GM12892 (cell line): ENCODE measurements at places on chromosomes 7 and 10.

DNA sequence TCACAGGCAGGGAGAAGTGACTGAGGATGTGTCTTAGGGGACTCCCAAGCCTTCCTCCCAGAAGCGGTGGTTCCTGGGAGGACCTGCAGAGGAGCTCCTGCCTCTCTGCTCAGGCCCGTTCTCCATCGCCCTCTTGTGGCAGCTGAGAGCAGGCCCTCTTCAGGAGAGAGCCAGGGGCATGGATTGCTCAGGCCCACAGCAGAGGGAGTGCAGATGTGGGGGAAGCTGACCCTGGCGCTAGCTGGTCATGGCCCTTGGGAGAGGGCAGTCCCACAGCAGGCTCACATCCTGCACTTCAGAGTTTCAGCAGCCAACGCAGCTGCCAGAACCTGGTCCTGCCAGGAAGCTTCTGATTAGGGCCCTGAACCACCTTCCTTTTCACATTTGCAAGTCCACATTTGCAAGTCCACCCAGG lies 94.8 kb upstream of the TARP start:
- no peak for DNase-seq

DNA sequence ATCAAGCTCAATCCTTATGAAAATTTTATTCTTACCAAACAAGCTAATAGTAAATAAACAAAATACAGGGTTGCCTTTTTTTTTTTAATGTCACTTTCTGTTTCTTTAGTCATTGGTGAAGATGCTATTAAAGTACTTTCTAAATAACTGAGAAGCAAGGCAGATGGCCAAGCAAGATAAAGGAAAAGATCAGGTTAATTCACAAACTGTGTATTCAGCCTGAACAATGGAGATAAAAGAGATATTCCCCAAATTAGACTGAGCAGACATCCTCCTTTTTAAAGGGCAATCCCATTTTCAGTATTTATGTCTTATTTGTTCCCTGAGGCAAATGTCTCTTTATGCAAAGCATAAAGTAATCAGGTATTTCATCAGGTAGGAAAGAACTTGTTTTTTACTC lies 23.1 kb upstream of the XRCC2 start:
- DNase-seq: no peak

- DNase-seq: no peak
Observed at GRCh38 chr7:140275069-140275965, 98.5 kb upstream of the KDM7A start.

DNA sequence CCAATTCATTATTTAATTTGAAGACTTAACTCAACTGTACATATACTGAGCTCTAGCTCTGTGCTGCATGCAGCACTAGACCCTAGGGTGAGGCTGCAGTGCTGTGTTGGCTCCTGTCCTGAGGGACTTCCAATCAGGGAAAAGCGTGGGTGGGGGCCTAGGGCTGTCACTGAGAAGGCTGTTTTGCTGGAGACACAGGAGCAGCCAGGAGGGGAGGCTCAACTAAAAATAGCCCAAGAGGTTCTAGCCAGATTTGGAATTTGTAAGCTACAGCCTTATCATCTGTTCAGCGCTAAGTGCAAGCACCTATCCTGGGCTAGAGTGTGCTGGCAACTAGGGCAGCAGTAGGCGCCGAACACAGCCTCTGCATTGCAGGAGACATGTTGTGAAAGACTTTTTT lies 121.1 kb downstream of the VWC2 start:
- no peak for DNase-seq

- DNase-seq: no peak
Observed at GRCh38 chr7:38425509-38425908, 152.1 kb upstream of the TARP start.

DNA sequence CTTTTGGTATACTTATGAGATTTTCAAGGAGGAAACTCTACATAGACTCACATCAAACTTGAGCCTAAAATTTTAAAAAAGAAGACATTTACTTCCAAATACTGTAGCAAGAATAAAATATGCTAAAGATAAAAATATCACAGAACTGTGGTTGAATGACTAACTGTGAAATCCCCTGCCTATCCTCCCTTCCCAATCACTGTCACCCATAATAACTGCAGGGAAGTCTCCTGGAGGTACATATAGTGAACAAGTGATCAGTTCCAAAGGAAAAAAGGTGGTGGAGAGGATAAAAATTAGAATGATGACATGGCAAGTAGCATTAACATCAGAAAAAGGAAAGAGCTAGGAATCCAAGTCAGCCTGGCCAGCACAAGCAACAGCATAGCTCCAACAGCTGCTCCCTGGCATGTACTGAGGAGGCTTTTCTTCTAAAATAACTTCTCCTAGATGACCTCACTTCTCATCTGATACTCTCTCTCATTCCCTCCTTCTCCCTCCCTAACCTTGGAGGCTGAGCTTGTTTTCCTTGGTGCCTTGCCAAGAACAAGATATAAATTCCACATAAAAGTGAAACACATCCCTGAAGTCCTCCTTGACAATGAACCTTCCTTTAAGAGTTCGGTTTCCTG lies 124.0 kb downstream of the IQUB start:
- DNase-seq: no peak

- DNase-seq: no peak
Observed at GRCh38 chr7:148944935-148945934, 61.1 kb upstream of the EZH2 start.

- no peak for DNase-seq
Observed at GRCh38 chr10:54585572-54585971, 215.5 kb downstream of the PCDH15 start.

DNA sequence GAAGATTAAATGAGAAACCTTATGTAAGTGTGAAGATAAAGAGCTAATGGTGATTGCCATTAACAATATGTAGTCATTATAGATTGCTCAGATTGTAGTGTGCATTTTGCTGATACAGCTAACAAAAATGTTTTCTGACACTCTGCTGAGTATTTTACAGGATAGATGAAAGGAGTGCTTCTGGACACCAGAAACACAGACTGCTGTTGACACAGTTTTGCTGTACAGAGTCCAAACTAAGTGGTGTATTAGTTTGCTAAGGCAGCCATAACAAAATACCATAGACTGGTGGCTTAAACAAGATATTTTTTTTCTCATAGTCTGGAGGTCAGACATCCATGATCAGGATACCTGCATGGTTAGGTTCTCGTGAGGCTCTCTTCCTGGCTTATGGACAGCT lies 2.2 kb downstream of the SMC3 start:
- DNase-seq: no peak

- no peak for DNase-seq
Observed at GRCh38 chr10:76301211-76301610, 869.8 kb downstream of the LRMDA start.

GRCh38 chr7:15719311-15719710 lies 32.8 kb upstream of the MEOX2 start:
- no peak for DNase-seq

GRCh38 chr10:34236931-34237330 lies 578.2 kb downstream of the PARD3 start:
- no peak for DNase-seq

- DNase-seq: no peak
Observed at GRCh38 chr10:19906108-19906791, 90.0 kb downstream of the PLXDC2 start.

- no peak for DNase-seq
Observed at GRCh38 chr10:27621461-27621860, 117.4 kb downstream of the RAB18 start.

GRCh38 chr7:113784316-113784715 lies 134.5 kb downstream of the PPP1R3A start:
- no peak for DNase-seq

DNA sequence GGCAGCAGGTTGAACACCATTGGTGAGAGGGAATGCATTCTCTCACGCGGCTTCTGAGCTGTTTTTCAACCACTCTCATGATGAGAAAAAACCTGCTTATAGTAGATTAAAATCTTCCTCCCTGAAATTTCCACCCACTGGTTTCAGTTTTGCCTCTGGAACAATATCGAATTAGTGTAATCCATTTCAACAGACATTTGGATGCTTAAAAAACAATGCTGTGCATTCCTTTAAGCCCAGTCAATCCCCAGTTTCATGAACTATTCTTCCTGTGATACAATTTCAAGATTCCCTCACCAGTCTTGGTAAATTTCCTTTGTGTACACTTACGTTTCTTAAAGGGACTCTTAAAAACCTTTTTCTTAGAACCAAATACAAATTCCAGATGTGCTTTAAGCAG lies 89.6 kb downstream of the ITIH5 start:
- DNase-seq: no peak

- DNase-seq: no peak
Observed at GRCh38 chr7:78787854-78788253, 665.6 kb downstream of the MAGI2 start.

GRCh38 chr10:32981760-32982159 lies 23.7 kb upstream of the ITGB1 start:
- DNase-seq: no peak

DNA sequence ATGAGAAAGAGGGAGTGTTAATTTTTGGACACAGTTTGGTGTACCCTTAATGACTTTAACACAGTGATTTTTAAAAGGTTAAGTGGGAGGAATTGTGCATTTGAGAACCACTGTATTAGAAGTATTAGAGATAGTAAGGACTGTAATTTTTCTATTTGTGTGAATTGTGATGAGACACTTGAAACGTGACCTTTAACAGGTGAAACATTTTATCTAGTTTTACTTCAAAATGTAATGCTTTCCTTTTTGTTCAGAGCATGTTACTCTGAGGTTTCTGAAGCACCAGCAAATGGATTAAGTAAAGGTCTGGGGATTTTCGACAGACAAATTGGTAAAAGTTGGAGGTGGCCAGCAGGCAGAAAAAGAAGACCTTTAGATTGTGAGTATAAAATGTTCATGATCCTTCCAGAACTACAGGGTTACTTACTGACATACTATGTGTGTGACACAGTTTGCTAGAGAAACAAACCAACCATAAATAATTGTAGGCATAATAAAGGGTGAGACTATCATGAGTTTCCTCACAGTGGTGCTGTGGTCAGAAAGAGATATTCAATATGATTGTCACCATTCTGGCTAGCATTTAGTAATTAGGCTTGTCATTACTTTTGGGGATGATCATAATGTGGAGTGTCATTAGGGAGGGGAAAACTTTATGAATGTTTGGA lies 26.1 kb downstream of the LCOR start:
- DNase-seq: no peak

DNA sequence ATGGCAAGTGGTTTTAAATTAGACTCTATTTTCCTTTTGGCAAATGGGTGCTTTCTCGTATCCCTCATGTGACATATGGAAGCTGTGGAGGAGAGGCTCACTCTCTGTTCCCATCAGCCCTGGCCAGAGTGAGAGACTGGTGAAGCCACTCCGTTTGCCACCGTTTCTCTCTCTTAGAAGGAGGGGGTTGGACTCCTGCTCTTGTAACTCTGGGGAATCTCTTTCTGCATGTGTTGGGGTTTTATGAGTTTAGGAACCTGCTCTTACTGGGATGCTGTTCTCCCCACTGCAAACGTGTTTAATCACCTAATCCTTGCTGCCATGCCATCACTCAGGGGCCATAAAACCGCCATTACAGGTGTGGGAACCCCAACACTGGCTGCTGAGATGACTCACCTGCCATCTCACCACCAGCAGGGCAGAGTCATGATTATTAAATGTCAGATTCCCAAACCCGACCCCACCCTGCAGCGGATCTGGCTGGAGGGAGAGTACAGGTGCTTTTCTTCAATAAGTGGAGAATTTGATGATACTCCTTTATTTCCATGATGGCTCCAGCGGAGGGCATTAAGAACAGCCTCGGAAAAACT lies 103.2 kb downstream of the ADCY1 start:
- DNase-seq: no peak

- DNase-seq: no peak
Observed at GRCh38 chr10:12081879-12082557, 13.3 kb downstream of the DHTKD1 start.

DNA sequence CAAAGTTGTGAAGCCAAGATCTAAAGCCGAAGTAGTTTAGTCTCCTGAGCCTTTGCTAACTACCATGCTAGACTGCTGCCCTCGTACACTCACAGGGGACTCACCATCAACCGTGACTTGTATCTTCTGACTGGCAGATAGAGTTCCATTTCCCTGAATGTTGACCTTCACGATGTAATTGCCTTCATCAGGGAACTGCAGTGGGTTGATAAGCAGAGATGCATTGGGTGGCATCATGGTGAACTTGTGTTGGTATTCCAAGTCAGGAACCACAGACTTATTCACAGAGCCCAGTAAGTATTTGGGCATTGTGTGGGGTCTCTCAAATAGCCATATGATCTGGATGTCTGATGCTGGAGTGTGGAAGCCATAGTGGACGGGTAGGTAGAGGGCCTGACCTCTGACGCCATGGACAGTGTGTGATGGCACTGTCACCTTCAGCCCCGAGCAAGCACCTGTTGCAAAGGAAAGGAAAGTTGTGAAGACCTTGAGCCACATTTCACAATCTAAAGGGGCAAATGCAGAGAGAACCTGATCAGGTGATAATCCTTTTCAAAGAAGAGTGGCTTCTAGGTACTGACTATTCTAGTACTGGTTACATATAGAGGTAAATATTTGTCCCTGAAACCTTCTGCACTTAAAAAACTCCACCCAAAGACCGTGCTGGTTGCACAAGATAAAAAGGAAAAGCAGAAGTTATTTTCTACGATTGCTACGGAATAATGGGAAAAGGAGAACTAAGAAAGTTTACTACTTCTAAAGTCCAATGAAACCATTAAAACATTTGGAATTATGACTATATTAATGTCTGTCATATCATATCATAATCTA lies 7.1 kb downstream of the HEPACAM2 start:
- no peak for DNase-seq

DNA sequence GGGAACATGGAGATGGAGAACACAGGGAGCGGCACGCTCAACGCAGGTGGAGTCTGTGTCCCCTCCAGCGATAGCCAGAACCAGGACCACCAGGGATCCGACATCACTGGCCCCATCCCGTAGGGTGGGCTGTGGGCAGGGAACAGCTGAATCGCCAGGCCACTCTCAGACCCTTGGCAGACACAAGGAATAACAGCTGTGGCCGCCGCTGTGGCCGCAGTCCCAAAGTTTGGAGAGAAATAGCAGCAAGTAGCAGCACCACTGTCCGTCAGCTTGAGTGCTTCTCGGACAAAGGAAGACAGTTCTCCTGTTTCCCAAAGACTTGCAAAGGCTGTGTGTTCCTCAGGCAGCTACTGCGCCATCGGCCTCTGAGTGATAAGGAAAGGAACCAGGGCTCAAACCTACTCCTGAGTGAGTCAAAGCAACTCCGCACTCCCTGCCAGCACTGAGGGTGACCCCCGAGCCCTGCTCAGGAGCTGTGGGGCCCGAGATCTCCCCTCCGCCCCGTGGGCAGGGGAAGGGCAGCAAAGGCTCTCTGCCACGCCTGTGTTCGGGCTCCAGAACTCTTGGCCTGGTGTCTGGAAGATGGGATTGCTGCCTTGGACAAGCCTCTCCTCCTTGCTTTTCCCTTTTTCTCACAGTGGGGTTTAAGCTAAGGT lies 82.3 kb upstream of the FAM20C start:
- DNase-seq: no peak

DNA sequence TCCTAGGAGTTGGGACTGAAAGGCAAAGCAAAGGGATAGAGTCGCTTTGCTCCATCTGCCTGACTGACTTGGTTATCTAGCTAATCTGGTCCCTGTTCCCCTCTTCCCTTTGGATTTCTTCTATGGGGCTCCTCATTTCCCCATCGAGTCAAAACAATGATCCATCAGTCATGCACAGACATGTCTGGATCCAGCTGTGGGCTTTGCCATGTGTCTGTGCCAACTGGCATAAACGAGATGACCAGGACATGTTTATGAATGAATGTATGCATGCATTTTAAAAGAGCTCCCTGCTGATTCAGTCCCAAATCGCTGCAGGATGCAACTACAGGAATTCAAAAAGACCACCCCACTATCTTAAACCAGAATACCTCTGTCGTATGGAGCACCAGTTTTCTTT lies 122.0 kb downstream of the ARL4A start:
- DNase-seq: no peak
